ENCODE measurements at places on chromosomes 13 and 19.

DNA sequence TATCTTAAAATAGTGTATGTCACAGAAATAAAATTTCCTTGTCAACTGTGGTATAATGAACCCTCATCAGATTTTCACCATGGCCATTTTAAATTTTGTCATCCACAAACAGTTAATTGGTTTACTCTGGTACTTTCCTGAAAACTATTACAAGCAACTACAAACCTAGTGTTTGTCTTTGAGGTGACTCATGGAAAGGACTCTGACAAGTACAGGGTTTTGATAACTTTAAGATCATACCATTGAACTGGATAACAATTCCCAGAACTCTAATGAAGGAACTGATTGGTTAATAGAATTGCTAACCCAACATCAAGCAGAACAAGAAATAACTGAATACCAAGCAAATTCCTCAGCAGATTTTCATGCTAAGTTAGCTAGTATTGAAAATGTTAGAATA, 237.7 kb upstream of the IPO5 start:
- no peak for DNase-seq

GRCh38 chr19:7678971-7679751, 1.5 kb upstream of the TRAPPC5 start:
- DNase-seq = no peak

DNA sequence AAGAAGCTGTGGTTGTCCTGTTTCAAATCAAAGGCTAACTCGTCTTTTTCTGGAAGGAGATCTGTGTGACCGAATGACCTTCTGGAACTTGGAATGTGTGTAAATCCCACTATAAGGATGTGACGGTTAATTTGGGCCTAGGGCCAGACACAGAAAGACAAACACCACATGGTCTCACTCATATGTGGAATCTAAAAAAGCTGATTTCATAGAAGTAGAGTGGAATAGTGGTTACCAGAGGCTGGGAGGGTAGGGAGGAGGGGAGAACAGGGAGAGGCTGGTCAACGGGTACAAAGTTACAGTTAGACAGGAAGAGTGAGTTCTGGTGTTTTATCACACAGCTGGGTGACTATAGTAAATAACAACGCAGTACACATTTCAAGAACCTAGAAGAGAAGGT, 39.3 kb upstream of the RGCC start:
- no peak for DNase-seq

DNA sequence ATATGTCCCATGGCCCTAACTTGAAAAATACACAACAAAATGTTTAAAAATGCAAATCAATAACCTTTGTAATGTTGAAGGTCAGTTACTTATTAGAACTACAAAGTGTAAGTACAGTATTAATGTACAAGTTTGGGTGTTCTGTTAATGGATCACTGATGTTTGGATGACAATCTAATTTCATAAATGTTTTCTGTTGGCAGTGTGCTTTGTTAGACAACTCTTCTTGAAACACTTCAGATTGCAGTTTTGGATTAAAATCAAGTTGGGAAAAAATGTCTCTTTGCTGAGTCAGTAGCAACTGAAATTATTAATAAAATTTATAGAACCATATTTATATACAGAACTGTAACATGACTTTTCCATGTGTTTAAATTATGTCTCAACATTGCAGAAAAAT, 1063.5 kb upstream of the PCDH9 start:
- no peak for DNase-seq

DNA sequence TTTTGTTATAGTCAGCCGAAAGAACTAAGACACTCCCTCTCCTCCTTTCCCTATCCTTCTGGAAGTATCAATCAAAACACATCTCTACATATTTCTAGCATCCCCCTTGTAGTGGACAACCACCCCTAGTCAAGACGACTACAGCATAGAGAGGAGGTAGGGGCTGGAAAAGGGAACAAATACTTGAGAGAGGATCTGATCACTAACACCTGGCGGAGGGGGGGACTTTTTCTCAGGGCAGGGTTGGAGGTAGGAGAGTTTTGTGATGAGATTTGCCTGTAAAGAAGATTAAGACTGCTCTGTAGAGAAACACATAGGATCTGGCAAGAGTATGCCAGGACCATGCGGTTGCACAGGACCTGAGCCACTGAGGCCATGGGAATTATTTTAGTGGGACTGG, 208.1 kb downstream of the SHISA2 start:
- DNase-seq = no peak

DNA sequence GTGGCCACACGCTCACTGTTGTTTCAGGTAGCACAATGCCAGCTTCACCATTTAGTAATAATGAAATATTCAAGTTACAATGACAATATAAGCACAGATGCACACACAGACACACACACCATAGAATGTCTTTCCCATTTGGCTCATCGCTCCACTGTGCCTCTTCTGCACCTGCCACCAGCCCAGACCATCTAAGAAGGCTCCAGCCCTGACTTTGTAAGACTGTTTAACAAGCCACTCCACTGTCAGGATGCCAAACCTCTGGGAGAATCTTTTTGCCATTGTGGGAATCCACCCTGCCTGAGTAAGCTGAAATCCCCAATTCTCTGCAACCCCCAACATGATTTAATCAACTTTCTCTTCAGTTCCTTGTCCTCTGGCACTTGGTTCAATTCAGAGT, 60.6 kb downstream of the LHFPL6 start:
- no peak for DNase-seq

- DNase-seq = no peak
These were observed 431.3 kb downstream of the SLITRK6 start for GRCh38 chr13:85367887-85368286.

DNA sequence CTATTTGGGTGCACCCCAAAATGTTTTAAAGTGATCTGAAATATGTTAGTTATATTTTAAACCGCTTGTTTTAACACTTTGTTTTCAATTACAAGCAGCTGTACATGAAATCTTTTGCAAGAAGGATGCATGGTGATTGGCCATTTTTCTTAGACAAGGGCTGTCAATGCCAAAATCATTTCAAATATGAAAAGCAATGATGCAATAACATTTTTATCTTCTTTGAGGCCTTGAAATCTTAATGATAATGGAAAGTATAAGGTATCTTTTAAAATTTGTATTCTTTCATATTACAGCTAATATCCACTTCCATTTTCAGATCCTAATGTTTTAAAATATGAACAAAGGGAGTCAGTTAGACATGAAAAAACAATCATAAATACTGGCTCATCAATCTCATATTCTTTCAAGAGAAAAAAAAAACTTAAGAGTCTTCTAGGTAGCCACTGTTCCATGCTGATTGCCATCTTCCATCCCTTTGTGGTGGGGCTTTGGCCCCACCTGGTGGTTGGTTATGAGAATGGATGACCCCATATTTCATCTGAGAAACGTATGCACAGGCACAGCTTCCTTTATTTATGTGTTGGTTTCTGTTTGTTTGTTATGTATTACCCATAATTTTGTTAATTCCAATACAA, 330.3 kb upstream of the MIR17HG start:
- DNase-seq = no peak

All from C1 segment of cervical spinal cord (tissue), 14 donors.